Activated T-helper 9 cell treated with anti-CD3 and anti-CD28 coated beads, Interleukin-2, amount 50 U/mL, for 16 hours (primary cell): ENCODE measurements at places on chromosomes 13 and 19.

GRCh38 chr13:54183166-54183565, 1154.6 kb downstream of the OLFM4 start:
- DNase-seq, result no peak

- DNase-seq, result no peak
Measured at GRCh38 chr19:49247676-49248075, 77.3 kb downstream of the SLC6A16 start.

GRCh38 chr19:1273263-1274041, 1.9 kb upstream of the FAM174C start:
- no peak for DNase-seq

DNA sequence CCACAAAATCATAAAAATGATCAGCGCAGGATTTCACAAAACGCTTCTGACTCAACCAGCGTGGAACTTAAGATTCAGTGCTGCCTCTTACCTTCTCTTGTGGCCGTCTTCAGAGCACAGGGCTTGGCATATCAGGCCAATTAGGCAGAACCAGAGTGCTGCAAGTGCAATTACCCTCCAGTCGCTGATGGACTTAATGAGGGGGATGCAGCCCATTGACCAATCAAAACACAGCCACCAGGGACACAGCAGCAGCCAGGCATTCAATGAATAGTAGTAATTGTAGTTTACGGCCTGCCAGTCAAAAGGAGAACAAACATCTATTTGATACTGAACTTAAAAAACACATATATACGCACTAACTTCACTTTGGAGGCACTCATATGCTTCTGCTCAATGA, 38.2 kb downstream of the TMTC4 start:
- DNase-seq, result no peak

DNA sequence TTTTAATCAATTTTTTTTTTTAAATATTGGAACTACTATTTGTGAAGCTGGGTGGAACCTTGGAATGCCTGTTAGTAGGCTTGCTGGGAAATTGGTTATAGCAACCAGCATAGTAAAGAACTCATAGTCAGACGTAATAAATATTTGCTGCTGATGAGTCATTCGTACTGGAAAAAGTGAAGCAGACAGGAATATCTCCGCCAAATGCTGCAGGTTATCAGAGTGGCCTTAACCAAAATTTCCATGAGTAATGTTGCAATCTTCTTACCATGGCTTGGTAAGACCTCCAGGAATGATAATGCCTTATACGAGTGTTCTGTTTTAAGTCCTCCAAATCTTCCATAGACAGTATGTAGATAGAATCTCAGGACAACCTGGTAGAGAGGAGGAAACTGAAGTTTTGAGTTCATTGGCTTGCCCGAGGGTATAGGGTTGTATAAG, 34.2 kb downstream of the MBNL2 start:
- no peak for DNase-seq

- DNase-seq, result no peak
Measured at GRCh38 chr19:8251025-8251472, 41.9 kb downstream of the CERS4 start.

DNA sequence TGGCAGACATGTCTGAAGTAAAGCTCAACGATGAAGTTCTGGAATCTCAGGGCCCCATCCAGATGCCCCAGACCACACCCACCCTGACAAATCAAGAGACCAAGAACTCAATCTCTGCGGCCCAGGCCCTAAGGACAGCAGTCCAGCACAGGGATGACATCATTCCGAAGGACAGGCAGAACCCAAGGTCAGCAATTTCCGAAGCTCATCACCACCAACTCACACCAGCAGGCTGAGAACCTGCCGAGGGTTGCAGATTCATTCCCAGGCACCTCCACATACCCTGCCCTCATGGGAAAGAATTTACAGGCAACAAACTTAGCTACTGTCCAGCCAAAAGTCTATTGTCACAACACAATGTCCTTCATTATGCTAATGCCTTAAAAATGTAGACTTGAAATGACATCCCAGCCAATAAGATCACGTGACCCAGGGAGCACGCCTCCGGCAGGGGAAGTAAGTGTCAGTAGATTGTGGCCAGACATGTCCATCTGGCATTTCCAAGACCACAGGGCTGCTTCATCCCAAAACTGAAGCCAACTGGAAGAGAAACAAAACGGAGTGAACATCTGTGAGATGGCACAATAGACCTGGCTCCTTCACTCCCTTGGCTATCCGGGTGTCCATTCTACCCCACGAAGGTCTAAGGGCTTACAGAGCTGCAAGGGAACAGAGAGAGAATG, 98.8 kb downstream of the CRYL1 start:
- DNase-seq, result no peak

DNA sequence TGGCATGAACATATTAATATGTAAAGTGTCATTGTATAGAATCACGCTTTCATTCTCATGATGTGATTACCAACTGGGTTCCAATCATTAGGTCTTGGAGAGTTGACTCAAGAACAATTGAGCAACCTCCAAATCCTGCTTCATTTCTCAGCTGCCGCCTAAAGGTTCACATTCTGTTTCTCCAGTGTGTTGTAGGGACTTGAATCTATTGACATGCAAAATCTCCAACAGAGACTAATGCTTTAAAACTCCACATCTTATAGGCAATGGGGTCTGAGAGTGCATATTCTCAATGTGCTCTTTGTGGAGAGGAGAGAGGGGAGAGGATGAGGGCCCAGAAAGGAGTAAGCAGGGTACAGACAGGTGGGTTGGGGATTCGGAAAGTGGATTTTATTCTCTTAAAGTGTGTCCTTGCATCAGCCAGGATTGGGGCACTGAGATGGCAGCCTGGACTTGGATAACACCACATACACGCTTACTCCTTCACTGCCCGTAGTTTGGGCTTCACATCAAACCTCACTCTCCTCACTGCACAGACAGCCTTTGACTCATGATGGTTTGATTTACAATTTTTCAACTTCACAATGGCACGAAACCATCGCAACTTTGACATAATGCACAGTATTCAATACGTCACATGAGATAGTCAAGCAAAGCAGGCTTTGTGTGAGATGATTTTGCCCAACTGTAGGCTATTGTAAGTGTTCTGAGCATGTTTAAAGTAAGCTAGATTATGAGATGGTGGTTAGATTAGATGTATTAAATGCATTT, 241.3 kb upstream of the IRS2 start:
- DNase-seq, result no peak

DNA sequence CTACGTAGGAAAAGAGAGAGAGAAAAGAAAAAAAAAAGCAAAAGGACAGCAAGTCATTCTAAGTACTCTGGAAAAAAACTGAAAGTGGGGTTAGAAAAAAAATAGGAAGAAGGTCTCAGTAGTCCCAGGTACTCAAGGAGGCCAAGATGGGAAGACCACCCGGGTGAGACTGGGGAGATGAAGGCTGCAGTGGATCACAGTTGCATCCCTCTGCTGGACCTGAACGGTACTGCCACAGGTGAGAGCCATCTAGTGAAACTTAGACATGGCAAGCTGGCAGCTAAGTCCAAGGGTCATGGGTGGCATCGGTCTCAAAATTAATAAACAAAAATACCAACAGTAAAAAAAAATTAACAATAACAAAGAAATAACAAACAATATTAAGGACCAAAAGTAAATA, 41.0 kb upstream of the ZNF91 start:
- DNase-seq, result no peak

GRCh38 chr19:33443638-33444561, 70.4 kb downstream of the CEBPG start:
- DNase-seq, result no peak

GRCh38 chr13:23427342-23427843, 6.1 kb downstream of the SACS start:
- no peak for DNase-seq

DNA sequence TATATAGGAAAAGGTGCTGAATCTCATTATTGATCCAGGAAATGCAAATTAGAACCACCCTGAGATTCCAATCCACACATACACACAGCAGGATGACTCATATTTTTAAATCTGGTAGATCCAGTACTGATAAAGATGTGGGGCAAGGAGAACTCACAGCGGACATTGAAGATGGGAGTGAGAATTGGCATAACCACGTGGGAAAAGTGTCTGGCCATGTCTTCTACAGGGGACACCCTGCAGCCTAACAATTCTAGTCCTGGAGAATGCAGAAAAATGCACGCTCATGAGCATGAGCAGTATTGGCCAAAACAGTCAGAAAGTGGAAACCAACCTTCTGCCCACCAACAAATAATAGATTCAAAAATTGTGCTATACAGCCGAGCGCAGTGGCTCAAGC, 13.5 kb upstream of the BCL3 start:
- no peak for DNase-seq

DNA sequence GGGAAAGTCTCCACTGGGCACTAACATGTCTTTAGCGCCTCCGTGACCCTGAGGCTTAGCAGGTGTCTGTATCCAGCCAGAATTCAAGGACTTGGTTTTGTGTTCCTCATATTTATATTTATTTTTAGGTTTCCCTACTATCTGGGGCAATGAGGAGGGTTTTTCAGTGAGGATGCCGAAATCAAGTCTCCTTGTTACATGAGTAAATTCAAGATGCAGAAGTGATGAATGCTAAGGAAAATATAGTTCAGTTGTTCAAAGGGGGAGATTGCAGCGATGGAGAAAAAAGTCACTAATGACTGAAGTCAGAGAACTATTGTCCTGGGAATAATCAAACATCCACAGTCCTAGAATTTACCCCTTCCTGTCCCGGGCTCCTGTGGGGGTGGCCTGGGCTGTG, 791 bp upstream of the ADGRE2 start:
- DNase-seq, result no peak

GRCh38 chr19:2578901-2579677, 103.2 kb downstream of the GADD45B start:
- DNase-seq, result peak; percentile 36
